ENCODE measurements at places on chromosomes 6 and 20.

GRCh38 chr6:17928514-17929430 is 58.7 kb downstream of the KIF13A start:
- no peak for DNase-seq

DNA sequence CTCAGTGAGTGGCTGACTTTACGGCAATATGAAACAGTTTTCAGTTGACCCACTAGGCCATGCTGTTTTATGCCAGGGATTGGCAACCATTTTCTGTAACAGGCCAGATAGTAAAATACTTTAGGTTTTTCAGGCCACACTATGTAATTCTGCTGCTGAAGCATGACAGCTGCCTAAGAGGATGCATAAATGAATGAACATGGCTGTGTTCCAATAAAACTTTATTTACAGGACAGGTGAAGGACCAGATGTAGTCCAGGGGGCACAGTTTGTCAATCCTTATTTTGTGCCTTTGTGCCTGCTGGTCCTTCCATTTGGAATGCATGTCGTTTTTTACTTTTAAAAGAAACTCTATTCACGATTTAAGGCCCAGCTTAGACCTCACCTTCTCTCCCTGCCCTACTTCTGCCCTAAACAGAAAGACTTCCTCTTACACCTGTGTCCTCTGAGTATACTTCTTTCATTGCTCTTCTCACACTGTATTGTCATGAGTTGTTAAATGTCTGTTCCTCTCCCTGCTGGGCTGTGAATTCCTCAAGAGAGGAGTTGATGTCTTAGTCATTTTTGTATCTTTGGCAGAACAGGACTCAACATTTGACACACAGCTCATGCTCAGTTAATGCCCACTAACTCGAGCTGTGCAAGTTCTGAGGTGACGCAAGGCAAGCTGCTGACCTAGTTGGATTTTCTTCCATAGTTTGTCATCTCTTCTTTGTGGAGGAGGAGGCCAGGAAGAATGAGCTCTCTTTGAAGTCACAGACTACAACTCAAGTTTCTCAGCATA is 90.1 kb upstream of the MAP7 start:
- DNase-seq = peak; percentile 73

DNA sequence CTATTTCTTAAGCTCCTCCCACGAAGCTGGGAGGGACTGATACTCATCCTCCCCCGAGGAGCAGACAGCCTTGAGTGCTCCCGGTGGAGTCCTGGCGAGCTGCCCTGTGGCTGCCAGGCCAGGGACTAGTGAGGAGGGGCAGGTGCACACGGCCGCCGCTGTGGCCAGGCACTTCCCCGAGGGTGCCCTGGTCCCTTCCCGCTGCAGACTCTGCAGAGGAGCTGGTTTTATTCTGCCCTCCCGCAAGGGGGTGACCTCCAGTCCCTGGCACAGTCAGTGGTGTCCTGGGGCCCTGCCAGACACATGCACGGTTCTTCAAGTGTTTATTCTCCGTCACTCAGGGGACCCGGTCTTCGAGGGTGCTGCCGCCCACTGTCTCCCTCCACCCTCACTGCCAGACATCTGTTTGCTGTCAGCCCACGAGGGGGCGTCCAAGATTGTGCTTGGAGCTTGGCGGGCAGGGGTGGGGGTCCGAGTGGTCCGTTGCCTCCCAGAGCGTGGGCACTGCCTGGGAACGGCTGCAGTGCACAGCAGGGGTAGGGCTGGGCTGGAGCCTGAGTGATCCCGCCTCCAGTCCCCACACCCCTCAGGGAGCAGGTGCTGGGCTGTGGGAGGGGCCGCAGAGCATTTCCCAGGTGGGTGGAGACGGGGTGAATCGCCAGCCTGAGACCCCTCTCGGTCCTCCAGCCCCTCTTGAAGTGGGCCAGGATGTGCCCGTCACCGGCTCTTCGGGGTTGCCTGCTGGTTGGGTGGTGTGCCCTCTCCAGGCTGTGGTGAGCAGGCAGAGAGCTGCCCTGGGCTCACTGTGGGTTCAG is 3.1 kb upstream of the CABLES2 start:
- no peak for DNase-seq

DNA sequence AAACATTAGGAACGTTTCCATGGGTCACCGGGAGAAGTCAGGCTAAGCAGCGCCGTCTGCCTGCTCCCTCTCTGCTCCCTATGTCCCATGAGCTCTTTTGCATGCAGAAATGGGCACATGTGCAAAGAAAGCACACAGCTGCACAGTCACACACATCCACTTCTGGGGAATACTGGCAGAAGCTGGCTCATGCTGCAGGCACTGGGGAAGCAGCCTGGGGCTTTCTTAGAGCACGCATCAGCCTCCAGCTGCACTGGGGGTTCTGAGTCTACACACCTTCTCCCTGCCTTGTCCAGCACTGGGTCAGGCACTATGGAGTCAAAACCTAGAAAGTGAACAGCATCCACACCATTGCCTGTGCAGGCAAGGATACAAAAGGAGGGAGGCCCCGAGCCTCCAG is 76.1 kb upstream of the FOXQ1 start:
- DNase-seq = no peak

DNA sequence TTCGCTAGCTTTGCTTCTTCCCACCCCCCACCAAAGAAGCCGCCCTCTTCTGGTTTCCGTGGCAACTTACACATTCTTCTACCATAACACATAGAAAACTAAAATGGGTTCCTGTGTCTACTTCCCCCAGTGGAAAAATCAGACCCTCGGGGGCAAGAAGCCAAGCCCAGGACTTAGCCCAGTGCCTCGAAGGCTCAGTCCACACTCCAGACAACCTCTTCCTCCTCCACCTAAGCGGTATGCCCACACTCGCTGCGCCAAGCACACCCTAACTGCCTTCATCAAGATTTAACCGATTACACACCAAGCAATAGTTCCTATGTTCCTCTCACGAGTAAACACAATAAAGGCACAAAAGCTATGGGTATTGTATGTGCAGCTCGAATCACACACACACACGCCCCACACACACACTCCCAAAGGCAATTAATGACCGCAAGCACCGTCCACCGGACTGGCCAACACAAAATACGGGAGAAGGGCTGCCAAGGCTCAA is 537 bp downstream of the PPIL4 start:
- no peak for DNase-seq

DNA sequence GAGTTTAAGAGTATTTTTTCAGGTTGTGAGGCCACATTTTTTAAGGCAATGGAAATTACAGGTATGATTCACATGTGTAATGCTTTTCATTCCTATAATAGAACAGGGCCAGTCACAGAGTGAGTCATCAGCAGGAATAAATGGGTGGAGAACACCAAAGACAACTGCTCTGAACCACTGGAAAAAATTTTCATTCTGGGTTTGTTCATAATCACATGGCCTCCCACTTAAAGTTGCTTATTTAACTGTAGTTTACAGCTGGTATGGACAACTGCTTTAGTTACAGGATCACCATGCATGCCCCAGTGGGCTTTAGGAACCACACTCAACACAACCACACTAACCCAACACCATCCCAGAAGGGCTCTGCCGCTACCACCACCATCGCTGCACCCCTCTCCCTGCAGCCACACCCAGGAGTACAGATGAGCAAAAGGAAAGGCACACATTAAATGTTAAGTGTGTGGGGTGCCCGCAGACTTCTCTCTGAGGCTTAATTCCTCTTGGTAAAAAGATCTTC is 107.0 kb upstream of the DST start:
- no peak for DNase-seq

DNA sequence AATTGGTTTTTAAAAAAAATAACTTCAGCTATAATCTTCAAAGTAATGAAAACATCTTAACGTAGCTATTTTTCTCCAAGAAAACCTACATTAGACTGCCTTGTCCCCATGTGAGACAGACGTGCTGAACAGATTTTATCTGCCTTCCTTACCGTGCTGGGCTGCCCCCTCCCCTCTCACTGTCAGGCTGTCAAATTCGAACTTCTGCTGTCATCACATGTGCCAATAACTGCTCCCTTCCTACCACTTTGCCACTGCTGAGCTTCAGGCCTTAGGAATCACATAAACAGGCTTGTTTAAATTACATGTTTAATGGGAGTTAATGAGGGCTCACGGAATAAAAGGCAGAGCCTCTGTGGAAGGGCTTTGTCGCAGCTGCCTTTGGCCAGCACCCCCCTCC is 77.0 kb upstream of the NHSL1 start:
- DNase-seq = no peak

GRCh38 chr6:37691904-37692806 is 5.5 kb downstream of the MDGA1 start:
- peak; percentile 77 for DNase-seq

DNA sequence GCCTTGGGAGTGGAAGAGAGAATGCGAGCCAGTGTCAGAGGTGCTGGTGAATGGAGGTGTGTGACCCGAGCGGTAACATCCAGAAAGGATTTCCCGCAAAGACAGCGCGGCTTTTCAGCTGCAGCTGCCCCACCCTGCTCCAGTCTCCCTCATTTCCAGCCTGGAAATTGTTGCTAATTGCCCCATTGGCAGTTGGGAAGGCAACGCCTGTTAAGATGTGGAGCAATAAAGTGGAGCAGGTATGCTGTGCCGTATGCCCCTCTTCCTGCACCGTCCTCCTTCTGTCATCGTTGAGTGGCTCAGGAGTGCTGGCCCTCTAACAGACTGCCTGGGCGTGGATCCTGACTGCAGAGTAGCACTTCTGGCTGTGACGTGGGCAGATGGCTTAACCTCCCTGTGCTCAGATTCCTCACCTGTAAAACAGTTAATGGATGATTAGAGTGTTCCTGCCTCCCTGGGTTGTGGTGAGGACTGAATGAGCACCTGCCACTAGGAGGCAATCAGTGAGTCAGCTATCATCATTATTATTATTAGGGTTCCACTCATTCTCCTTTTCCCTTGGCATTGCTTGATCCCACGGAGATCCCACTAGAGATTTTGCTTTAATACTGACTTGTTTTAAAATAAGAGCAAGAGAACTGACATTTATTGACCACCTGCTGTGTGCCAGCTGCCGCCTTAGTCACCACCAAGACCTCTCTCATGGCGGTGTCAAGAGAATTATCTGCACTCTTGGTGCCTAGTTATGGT is 11.7 kb downstream of the ARFGEF2 start:
- DNase-seq = no peak

GRCh38 chr6:160426136-160426535 is 78.0 kb downstream of the SLC22A3 start:
- no peak for DNase-seq

GRCh38 chr6:26088344-26088743 is 1.1 kb downstream of the HFE start:
- DNase-seq = peak; percentile 26

DNA sequence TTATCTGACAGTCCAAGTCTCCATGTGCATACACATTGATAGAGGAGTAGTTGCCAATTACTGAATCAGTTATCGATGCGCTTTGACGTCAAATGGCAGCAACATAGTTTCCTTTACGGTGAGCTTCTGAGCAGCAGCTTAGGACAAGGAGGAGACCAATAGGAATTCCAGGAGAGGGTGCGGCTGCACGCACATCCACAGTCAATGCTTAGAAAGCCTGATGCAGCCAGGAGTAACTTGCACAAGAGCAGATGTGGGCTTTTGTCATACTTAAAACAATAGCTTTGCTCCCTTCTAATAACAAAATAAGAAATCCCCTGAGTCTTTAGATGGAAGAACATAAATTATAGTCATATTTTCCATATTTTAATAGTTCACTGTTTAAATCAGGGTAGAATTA is 442.1 kb downstream of the BCKDHB start:
- DNase-seq = no peak

DNA sequence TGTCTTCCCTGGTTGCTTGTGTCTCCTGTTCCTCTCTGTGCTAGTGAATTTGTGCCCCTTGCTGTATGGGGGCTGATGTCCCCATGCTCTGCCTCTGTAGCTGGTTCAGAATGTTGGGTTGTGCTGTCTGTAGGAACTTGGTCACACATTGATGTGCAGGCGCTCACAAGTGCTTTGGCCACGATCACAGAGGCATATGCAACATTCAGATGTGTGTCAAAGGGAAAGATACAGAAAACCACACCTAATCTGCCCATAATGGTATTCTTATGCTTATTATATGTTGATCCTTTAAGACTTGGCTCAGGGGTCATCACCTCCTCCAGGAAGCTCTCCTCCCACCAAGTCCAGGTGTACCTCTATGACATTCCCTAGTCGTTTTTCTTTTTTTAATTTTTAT is 17.1 kb upstream of the DHX35 start:
- no peak for DNase-seq

DNA sequence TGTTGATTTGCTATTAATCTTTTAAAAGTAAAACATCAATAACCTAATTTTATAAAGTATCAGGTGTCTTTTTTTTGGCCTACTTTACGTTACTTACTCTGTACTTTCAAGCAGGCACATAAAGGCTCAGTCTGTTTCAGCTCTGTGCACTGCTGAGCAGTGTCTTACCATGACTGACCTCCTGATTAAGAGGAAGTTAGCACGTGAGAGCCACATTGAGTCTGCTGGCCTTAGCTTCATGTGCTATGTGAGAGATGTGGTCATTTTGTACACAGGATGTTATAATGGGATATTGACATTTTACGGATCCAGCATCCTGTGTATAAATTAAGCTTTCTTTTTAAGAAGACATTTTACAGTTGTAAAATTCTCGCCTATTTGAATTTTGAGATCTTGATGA is 31.9 kb downstream of the ARID1B start:
- peak; percentile 71 for DNase-seq

DNA sequence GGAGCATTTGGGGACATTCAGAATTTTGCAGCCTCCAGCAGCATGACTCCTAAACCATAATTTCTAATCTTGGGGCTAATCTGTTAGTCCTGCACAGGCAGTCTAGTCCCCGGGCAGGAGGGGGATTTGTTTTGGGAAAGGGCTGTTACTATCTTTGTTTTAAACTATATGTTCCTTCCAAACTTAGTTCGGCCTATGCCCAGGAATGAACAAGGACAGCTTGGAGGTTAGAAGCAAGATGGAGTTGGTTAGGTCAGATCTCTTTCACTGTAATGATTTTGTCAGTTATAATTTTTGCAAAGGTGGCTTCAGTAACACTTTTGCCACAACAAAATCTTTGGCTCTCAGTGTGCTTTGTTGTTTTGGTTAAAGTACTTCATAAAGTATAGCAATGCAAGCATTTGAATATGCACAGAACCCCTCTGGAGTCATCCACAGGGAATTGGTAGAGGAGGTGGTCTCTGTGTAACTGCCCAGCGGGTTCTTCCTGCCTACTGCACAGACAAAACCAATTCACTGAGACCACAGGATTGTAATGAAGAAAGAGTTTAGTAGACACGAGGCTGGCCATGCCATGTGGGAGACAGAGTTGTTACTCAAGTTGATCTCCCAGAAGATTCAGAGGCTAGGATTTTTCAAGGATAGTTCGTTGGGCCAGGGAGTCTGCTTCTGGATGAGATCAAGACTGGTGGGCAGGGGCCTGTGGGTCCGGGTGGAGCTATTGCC is 224.1 kb upstream of the MYLIP start:
- no peak for DNase-seq

DNA sequence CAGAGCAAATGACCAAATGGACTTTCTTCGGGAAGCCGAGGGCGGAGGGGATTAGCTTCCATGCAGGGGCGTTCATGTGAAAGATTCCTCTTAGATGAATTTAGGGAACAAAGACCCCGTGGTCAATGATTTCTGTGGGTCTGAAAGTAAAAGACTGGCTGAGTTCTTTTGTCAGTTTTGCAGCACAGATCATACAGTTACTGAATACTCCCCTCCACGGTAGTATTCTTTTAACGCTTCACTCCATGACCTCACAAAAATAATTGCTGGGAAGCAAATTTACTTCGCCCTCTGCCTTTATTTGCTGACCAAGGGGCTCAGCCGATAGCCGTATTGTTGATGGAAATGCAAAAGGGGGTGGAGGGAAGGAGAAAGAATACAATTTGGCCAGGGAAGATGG is 86.0 kb upstream of the SALL4 start:
- no peak for DNase-seq

- no peak for DNase-seq
Observed at GRCh38 chr20:32501709-32502108, 83.4 kb downstream of the NOL4L start.

GRCh38 chr6:170313716-170314295 is 7.2 kb downstream of the FAM120B start:
- no peak for DNase-seq

Data from tibial artery (tissue), 4 donors.